NCI-H446 (cell line): ENCODE measurements at places on chromosomes 12 and 14.

GRCh38 chr14:23358042-23358441 is 5.4 kb upstream of the SLC22A17 start:
- no peak for DNase-seq

GRCh38 chr12:105334001-105334400 is 3.5 kb downstream of the C12orf75 start:
- DNase-seq: no peak

- no peak for DNase-seq
Measured at GRCh38 chr14:32468955-32469354, 139.9 kb downstream of the AKAP6 start.

GRCh38 chr12:92271341-92271740 is 125.7 kb upstream of the BTG1 start:
- DNase-seq: no peak

- DNase-seq: no peak
Measured at GRCh38 chr14:53619691-53620231, 336.9 kb downstream of the BMP4 start.

GRCh38 chr14:34978444-34978843 is 4.3 kb upstream of the SRP54 start:
- no peak for DNase-seq

GRCh38 chr12:130337488-130338303 is at the start of gene PIWIL1:
TSS of gene PIWIL1 (plus strand) at chr12:130337887. CDS start at chr12:130342592, 4,705 bp downstream.
- DNase-seq: no peak

DNA sequence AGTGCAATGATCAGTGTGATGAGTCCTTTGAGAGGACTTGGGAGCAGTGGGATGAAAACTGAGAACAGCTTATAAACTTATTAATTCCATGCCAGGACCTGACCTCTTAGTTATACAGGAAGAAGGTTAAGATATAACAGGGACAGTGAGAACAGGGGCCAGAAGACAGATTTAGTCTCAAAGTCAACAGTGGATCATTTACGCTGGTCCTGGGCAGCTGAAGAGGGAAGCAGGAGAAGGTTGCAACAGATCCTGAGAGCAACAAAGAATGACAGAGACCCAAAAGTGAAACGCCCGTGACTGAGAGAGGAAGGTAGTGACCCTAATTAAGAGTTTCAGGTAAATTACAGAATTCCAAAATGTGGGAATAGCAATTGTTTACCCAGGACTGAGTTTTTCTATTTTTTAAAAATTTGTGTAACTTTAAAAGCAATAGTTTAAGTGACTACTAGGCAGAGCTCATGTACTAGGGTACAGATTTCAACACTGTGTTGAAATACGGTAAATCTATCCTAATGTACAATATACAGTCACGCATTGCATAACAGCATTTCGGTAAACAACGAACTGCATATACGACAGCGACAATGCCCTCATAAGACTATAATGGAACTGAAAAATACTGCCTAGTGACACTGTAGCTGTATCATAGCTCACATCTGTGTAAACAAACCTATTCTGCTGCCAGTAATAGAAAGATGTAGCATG is 77.7 kb upstream of the GNPNAT1 start:
- DNase-seq: no peak
